ENCODE measurements at places on chromosomes 11 and 22.
A peak's percentile ranks its signal among the peaks of the same experiment; 100 is the strongest.

- peak; percentile 59 for DNase-seq
These were observed 7.3 kb downstream of the RASSF10 start for GRCh38 chr11:13016415-13016814.

- no peak for DNase-seq
These were observed 1.6 kb downstream of the IRF7 start for GRCh38 chr11:614021-614622.

- no peak for DNase-seq
These were observed 6.2 kb downstream of the GRAP2 start for GRCh38 chr22:39907047-39907446.

GRCh38 chr11:128764424-128765095 lies 70.7 kb downstream of the FLI1 start:
- DNase-seq, result peak; percentile 97

DNA sequence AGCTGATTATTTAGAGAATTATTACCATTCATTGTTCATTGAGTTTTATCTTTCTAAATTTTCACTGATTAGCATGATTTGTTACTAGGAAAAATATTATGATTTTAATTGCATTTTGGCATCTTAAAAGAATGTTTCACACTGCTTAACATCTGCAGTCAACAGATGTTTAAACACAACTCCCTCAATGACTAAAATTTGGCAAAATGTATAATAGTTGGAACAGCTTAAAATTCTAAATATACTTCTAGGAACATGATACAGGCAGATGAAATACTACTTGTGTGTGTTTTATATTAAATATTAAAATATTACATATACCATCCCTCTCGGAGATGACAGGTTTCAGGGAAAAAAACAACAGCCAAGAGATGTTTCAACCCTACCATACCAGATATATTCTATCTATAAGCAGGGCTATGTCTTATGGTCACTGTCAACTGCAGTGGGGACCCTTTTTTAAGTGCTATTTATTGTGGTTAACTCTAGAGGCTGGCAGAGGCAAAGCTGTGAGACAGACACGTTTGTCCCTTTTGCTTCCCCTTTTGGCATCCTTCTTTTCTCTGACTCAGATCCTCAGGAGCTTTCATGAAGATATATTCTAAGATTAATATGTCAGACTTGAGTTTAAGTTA lies 81.9 kb downstream of the BDNF start:
- no peak for DNase-seq

DNA sequence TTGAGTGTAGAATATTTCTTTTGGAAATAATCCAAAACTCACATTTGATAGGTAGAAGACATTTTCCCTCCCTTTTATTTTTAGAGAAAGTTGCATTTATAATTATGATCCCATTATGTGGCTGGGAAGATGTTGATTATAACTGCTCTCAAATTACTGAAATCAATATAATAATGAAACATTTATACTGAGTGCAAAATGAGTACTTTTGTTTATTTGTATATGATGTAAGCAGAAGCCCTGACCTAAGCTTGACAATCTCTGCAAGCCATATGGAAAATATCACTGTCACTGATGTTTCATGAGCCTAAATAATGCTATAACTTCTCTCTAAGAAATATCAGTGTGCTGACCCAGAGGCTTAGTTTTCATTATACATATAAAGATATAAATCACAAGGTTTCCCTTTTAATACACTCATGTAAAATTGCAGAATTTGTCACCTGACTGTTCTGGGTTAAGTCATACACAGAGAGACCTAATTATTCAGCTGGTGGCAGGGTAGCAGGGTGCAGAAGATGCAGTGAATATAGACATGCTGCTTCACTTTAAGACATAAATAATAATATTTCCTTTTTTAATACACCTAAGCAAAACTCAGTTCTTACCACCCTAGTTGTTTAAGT lies 99.2 kb downstream of the BBOX1 start:
- no peak for DNase-seq

GRCh38 chr22:49627217-49628181 lies 200.2 kb downstream of the BRD1 start:
- DNase-seq, result no peak

- no peak for DNase-seq
These were observed 22.5 kb upstream of the SEPTIN5 start for GRCh38 chr22:19691721-19692341.

GRCh38 chr11:70352100-70352499 lies 46.2 kb upstream of the CTTN start:
- no peak for DNase-seq

GRCh38 chr11:9639985-9640384 lies 23.9 kb upstream of the SWAP70 start:
- no peak for DNase-seq

- DNase-seq, result no peak
These were observed 183.8 kb upstream of the NTM start for GRCh38 chr11:131186629-131187101.

- no peak for DNase-seq
These were observed 74.2 kb downstream of the ALX4 start for GRCh38 chr11:44235765-44236201.

DNA sequence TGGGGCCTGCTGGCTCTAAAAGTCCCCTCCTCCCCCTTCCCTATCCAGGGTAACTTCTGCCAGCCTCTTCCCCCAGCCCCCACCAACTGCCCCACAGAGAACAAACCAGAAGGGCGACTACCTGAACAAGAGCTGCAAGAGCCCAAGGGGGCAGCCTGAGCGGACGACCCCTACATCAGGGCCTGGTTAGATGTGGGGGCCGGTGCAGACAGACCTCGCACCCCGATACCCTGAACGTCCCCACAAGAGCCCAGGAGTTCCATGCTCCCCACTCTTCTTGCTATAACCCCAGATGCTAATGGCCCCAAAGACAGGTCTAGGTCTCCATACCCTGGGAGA lies 20.7 kb downstream of the SUN2 start:
- DNase-seq, result no peak

DNA sequence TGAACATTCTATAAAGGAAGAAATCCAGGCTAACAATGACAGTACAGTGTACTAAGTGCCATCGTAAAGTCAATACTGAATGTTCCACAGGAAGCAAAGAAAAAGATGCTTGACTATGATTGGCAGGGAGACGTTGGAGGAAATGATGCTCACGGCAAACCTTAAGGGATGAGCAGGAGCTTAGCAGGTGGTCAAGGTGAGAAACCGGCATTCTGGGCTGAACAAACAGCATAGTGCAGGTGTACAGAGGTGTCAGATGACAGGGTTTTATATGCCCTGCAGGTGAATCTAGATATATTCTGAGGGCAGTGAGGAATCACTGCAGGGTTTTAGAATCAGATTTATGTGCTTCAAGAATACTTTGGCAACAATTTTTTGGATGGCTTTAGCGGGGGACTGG lies 85.3 kb upstream of the HEPHL1 start:
- DNase-seq, result peak; percentile 11

Measured in NCI-H1092 treated with DMSO at 0.1 percent for 48 hours (cell line).